ENCODE measurements at places on chromosomes 7 and 10.

GRCh38 chr10:85537561-85537960 is 829.0 kb downstream of the GRID1 start:
- DNase-seq = no peak

DNA sequence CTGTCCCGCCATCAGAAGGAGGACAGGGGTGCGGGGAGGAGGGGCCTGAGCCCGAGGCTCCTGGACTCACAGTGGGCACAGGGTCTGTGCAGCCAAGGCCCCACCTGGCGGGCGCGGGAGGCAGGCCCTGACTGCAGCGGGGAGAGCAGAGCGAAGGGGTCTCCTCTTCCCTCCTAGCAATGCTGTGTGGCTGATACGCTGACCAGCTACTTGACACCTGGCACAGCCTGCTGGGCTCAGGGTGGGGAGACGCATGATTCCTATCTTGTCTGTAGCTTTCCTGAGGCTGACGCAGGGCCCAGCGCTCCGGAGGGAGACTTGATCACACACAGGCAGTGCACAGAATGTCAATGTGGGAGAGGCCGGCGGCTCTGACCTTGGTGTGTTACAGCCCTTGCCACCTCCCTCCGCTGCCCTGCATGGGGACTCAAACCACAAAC is 174.9 kb downstream of the ELFN1 start:
- DNase-seq = no peak

- DNase-seq = no peak
These were observed 14.0 kb upstream of the IL6 start for GRCh38 chr7:22712999-22713398.

- peak; percentile 13 for DNase-seq
These were observed 428.9 kb downstream of the TNS3 start for GRCh38 chr7:47153058-47153457.

GRCh38 chr7:106808967-106809635 is 56.0 kb upstream of the PIK3CG start:
- DNase-seq = no peak

DNA sequence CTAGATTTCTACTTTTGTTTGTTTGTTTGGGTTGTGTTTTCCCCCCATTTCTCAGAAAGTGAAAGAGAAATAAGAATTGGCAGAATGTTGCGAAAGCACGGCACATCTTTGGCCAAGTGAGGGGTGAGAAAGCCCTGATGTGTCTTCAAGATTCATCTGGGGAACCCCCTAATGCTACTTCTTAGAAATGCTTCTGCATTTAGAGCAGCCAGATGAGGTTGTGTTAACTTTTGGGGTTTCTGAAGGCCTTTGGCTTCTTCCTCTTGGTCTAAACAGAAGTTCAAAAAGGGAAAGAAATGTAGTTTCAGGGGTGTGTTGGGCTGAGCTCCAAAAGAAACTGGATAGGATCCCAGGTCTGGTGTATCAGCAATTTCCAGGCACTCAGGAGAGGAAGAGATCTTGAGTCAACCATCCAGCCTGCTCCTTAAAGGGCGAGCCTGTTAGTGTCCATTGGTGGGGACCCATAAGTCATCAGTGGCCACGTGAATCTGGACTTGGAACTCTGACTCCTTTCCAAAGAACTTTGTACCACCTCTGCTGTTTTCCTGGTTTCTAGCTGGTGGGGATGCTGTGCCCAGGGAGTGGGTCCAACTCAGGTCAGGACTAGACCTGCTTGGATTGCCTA is 6.5 kb downstream of the DUSP5 start:
- no peak for DNase-seq

DNA sequence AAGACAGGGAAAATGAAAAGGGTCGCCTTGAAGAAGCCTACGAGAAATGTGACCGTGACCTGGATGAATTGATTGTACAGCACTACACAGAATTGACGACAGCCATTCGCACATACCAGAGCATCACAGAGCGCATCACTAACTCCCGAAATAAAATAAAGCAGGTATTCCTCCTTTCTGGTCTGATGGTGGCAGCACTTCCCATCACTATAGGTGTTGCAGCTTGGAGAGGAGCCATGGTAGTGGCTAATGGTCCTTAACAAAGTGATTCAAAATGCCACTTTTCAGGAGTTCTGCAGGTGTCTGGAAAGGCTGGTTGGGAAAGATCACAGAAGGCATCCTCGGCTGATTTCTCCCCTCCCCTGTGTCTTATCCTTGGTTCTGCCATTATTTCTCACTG is 22.1 kb downstream of the EXOC4 start:
- no peak for DNase-seq

DNA sequence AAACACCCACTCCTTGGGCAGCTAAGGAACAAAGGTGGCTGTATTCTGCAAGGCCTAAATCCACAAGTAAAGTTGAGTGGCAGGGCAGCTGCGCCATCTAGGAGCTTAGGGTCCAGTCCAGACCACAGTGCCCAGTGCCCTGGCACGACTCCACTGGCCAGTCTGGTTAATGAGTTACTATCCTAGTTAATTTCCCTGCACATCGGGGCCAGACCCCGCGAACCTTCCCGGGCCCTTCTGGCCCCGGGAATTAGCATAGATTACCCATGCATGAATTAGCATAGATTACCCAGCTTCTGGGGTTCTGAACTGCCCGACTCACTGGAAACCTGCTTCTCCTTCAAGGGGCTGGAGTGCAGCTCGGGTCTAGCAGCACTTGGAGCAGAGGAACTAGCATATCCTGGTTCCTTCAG is 3.2 kb upstream of the EMX2 start:
- no peak for DNase-seq

GRCh38 chr10:23413629-23414089 is 25.2 kb upstream of the OTUD1 start:
- no peak for DNase-seq

DNA sequence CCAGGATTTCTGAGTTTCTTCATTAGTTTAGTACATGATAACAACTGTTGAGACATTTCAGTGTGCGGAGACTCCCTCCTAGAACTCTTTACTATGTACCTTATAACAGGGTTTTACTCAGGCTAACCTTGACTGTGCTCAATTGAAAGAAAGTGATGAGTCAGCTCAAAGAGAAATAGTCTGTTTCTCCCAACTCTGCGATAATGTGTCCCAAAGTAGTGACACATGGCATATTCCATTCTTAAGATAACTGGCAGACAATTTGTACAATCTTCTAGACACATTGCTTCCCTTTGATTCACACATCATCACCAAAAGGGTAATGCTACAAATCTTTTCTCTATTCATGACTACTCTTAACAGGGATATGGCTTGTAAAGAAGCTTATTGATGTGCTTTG is 645.2 kb downstream of the AUTS2 start:
- DNase-seq = no peak

GRCh38 chr10:50896721-50897120 is 11.3 kb upstream of the A1CF start:
- DNase-seq = no peak

DNA sequence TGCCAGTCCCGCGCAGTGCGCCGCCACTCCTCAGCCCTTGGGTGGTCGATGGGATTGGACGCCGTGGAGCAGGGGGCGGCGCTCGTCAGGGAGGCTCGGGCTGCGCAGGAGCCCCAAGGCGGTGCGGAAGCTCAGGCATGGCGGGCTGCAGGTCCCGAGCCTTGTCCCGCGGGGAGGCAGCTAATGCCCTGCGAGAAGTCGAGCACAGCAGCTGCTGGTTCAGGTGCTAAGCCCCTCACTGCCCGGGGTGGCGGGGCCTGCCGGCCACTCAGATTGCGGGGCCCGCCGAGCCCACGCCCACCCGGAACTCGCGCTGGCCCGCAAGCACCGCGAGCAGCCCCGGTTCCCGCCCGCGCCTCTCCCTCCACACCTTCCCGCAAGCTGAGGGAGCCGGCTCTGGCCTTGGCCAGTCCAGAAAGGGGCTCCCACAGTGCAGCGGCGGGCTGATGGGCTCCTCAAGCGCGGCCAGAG is 14.4 kb upstream of the WASL start:
- DNase-seq = no peak

GRCh38 chr7:50321487-50322067 is 17.1 kb downstream of the IKZF1 start:
- DNase-seq = no peak

DNA sequence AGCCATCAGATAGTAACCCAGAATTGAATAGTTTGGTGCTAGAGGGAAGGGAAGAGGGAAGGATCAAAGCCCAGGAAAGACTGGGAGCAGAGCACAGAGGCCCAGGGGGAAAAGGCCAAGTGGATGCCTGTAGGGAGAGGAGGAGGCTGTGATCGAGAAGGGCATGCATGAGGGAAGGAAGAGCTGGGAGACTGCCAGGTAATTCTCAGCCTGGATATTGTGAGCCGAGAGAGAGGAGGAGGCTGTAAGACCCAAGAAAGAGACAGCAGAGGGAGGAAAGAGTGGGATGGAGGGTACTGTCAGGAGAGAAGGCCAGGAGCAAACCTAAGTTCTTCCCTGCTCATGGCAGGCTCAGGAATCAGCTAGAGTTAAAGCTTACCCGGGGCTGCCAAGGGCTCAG is 178.2 kb downstream of the CCDC3 start:
- DNase-seq = no peak
